ENCODE measurements at places on chromosomes 4 and X.

DNA sequence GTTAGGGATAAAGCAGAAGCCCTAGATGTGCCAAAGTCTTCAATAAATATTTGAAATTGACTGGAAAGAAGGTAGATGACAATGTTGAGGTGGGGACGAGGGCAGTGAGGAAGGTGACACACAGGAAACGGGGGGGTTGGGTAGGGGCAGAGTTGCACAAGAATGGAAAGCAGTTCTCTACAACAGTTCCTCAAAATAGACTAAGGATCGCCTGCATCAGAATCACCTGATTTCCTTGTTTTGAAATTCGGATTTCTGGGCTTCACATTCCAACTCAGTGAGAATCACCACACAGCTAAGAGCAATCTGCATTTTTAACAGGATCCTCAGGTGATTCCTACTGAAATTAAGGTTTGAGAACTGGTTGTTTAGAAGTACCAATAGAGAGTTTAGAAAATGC, 70.6 kb downstream of the ARFIP1 start:
- no peak for DNase-seq

GRCh38 chr4:5812506-5813229, 80.2 kb downstream of the CRMP1 start:
- peak; percentile 5 for DNase-seq

GRCh38 chr4:151318307-151319006, 6.9 kb downstream of the SH3D19 start:
- no peak for DNase-seq

- DNase-seq, result no peak
Observed at GRCh38 chr4:150224896-150225591, 146.8 kb downstream of the DCLK2 start.

GRCh38 chr4:182062458-182062857, 180.7 kb upstream of the TENM3 start:
- DNase-seq, result no peak

GRCh38 chr4:18262832-18263231, 241.3 kb upstream of the LCORL start:
- no peak for DNase-seq

Measured in NCI-H1930 (cell line).